Smooth muscle cell of trachea (primary cell): ENCODE measurements at places on chromosomes 1 and 21. TPM values are rescaled to one million over a fixed set of nuclear protein-coding genes. Genes with fewer than 3 reads are reported as not detected.

The ELF3 gene
- under 0.01 and 1.2 TPM in 2 replicates for total RNA-seq

The ZC3H12A gene
- 10.8 and 11.6 TPM in 2 replicates for total RNA-seq

The TCHH gene
- total RNA-seq: under 0.01 TPM in 1 of 2 replicates, not detected in the other

The WNT9A gene
- 1.7 and 3.5 TPM in 2 replicates for total RNA-seq

The ZNF697 gene
- total RNA-seq: 7.9 and 12.1 TPM in 2 replicates

The RHEX gene
- total RNA-seq: not detected in 2 replicates

The TPTE gene
- not detected in 2 replicates for total RNA-seq

The KRTAP11-1 gene
- not detected in 2 replicates for total RNA-seq

The APCS gene
- not detected in 2 replicates for total RNA-seq

The KCNT2 gene
- 2.3 and 2.5 TPM in 2 replicates for total RNA-seq

The TBX15 gene
- total RNA-seq: under 0.01 TPM in 1 of 2 replicates, not detected in the other

The TNFRSF9 gene
- 0.17 TPM in 1 of 2 replicates, not detected in the other for total RNA-seq

The NPR1 gene
- total RNA-seq: 0.58 and 2.6 TPM in 2 replicates

The ETV3L gene
- total RNA-seq: not detected in 2 replicates

The LRRC39 gene
- 0.33 and 0.73 TPM in 2 replicates for total RNA-seq

The GABRD gene
- under 0.01 TPM in 1 of 2 replicates, not detected in the other for total RNA-seq

The TBCE gene
- total RNA-seq: 18.2 and 23.2 TPM in 2 replicates

The TCEANC2 gene
- 4.5 and 5.8 TPM in 2 replicates for total RNA-seq

The UBL4B gene
- total RNA-seq: under 0.01 TPM in 1 of 2 replicates, not detected in the other

The ITLN2 gene
- not detected in 2 replicates for total RNA-seq

The PTPN7 gene
- not detected in 2 replicates for total RNA-seq

The AUNIP gene
- 0.33 and 1.0 TPM in 2 replicates for total RNA-seq

The TRIM67 gene
- under 0.01 TPM in 1 of 2 replicates, not detected in the other for total RNA-seq

The KCNN3 gene
- total RNA-seq: under 0.01 TPM in 2 replicates

The FAM43B gene
- total RNA-seq: 0.33 TPM in 1 of 2 replicates, not detected in the other

The CCDC190 gene
- under 0.01 TPM in 1 of 2 replicates, not detected in the other for total RNA-seq

The GNB1 gene
- 86.8 and 113 TPM in 2 replicates for total RNA-seq

The OR6Y1 gene
- not detected in 2 replicates for total RNA-seq

The NBPF4 gene
- not detected in 2 replicates for total RNA-seq

The TEDDM1 gene
- not detected in 2 replicates for total RNA-seq

The BTBD8 gene
- total RNA-seq: 6.7 and 8.1 TPM in 2 replicates

The FGR gene
- total RNA-seq: 0.17 and 0.29 TPM in 2 replicates

The SYTL1 gene
- 0.15 and 0.17 TPM in 2 replicates for total RNA-seq

The RSPO1 gene
- 0.15 and 0.83 TPM in 2 replicates for total RNA-seq

The IGSF9 gene
- not detected in 2 replicates for total RNA-seq

The MIXL1 gene
- under 0.01 TPM in 1 of 2 replicates, not detected in the other for total RNA-seq

The ERRFI1 gene
- total RNA-seq: 11.5 and 19.5 TPM in 2 replicates

The BACE2 gene
- 30.6 and 33.3 TPM in 2 replicates for total RNA-seq
